ENCODE measurements at places on chromosomes 4 and X.

- DNase-seq = no peak
These were observed 6.7 kb upstream of the FSTL5 start for GRCh38 chr4:162170509-162170908.

DNA sequence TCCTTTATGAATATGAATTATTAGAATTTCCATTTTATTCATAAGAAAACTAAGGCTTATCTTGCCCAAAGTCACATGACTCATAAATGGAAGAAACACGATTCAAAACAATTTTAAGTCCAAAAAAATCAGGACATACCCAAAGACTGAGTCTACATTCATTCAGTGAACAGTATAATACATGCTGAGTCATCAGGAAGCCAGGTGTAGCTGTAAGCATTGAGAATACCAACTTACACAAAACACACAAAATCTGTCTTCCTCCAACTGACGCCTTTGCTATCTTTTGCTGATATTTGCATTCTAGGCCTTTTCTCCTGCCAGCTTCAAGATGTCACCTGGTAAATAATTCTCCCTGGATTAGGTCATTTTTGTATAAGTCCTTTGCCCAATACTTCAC, 520.1 kb upstream of the GALNT7 start:
- no peak for DNase-seq

GRCh38 chr4:152394791-152395190, 141.1 kb downstream of the FBXW7 start:
- DNase-seq = no peak

GRCh38 chrX:37820646-37821045, 26.7 kb downstream of the DYNLT3 start:
- DNase-seq = no peak

DNA sequence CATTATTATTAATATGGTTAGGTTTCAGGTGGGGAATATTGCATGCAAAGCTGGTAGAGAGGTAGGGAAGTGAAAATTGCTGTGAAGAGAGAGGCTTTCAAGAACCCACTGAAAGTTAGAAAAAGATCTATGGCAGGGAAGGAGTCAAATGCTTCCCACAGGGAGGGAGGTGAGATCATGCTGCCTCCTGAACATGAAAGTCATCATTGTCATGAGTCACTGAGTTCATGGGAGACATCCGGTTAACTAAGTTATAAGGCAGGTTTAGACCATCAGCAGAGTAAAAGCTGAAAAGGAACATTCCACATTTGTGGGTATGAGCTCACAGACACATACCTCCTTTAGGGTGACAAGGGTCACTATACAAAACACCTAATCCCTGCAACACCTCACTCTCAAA, 16.2 kb downstream of the GATB start:
- no peak for DNase-seq
